ENCODE measurements at places on chromosomes 5 and 9.

- no peak for DNase-seq
Measured at GRCh38 chr9:75462866-75463265, 374.6 kb downstream of the OSTF1 start.

DNA sequence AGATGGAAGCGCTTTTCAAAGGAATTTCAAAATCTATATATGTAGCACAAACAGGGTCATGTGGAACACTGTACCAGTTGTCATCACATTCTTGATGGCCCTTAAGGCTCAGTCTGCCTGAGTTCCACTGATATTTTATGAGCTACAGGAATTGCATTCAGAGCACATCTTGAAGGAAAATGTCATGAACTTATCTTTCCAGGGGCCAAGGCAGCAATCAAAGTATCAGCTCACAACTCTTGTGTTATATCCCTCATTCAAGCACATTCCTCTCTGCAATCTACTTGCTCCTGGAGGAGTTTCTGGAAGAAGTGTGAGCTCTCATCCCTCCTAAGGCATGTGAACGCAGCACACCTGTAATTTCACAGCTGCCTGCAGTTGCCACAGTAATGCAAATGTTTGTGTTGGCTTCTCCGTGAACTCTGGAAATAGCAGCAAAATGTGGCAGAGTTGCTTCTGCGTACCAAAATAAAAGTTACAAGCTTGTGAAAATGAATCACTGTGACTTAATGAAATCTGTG is 89.7 kb upstream of the EQTN start:
- no peak for DNase-seq

- DNase-seq = no peak
Measured at GRCh38 chr9:21695443-21695842, 107.0 kb upstream of the MTAP start.

- DNase-seq = peak; percentile 53
Measured at GRCh38 chr5:35202319-35203111, 27.8 kb downstream of the PRLR start.

DNA sequence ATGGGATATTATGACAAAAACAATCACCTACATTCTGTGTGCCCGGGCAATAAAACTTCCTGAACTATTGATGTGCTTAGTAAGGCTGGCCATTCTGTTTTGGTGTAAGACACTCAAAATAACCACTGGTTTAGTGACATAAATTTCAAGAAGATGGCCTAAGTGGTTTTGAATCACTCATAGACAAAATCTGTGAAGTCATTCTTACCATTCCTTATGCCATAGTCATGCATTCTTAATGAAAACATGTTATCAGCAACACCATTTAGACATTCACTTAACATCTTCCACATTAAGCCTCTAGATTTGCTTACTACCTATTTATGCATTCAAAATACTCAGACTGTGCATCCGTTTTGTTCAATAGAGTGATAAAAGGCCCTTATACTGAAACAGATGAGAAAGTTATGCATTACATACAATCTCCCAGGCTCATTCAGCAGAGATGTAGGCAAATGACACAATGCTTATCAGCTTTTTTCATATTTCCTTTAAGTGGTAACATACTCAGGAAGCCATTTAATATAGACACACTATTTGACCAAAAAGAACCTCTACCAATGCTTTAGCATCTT is 848.8 kb upstream of the DMAC1 start:
- DNase-seq = no peak

DNA sequence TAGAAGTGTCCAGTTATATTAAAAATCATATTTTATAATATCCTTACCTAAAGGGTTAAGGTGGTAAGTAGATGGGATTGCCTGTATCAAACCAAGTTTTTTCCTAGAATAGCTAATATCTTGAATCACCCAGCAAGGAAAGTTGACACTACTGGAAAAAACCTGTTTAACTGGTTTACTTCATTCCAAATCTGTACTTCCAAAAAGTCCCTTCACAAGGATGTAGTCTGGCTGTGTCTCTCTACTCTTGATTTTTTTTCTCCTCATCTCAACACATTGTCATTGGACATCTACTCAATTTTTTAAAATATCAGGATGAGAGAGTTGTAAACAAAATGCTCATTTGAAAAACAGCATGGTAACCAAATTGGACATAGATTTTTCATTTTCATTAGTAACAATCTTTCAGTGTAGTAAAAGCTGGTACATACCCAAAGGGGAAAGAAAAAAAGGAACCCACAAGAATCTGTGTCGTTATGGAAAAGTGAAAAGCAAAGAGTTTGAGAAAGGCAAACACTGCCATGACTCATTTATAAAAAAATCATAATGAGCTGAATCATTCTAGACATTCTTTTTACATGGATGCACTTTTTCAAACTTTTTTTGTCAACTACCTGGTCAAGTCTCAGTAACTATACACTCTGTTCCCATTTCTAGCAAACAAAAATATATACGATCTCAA is 173.5 kb downstream of the GLIS3 start:
- DNase-seq = no peak

GRCh38 chr9:37611014-37611413 is 18.6 kb upstream of the TOMM5 start:
- no peak for DNase-seq

- DNase-seq = no peak
Measured at GRCh38 chr9:127185931-127186781, 63.7 kb upstream of the ANGPTL2 start.

- DNase-seq = no peak
Measured at GRCh38 chr5:75167345-75167744, 69.3 kb downstream of the ANKRD31 start.

- no peak for DNase-seq
Measured at GRCh38 chr5:169577951-169578350, 5.6 kb upstream of the SPDL1 start.

DNA sequence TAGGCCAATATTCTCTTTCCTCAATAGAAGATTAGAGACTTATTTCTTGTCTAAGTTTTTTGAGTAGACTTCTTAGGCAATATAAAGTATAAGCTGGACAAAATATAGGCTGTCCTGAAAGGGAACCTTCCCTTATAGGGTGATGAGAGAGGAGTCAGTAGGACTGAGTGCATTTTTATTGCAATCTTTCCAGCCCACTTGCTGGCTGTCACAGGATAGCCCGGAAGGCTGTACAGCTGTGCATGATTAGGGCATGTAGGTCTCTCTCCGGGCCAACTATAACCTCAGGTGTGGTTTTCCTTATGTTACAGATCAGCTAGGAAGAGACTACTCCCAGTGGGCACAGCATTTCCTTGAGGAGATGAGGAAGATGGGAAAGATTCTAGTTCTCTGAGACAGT is 159.8 kb upstream of the MEF2C start:
- DNase-seq = no peak

- peak; percentile 67 for DNase-seq
Measured at GRCh38 chr9:126516936-126517832, 96.5 kb upstream of the LMX1B start.

- no peak for DNase-seq
Measured at GRCh38 chr5:107296572-107296971, 374.2 kb downstream of the EFNA5 start.

- DNase-seq = no peak
Measured at GRCh38 chr5:55911784-55912653, 60.9 kb downstream of the IL31RA start.

DNA sequence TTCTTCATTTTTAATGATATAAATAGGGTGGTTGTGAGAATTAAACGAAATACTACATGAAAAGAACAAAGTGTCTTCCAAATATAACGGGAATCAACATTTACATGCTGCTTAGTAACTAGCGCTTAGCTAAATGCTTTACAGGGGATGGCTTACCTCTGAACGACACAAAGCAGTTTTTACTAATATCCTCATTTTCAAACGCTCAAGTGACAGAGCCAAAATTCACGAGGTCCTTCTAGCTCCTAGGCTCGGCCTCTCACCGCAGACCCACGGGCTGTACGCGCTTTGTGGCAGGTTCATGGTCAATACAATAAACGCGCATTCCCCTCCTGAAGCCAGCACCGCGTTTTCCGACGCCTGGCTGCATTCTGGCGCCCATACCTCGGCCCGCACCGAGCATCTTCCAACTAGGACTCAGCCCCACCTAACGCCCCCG is 442 bp downstream of the ZNF510 start:
- no peak for DNase-seq

- no peak for DNase-seq
Measured at GRCh38 chr9:132740526-132741309, 70.5 kb downstream of the GTF3C4 start.

- DNase-seq = no peak
Measured at GRCh38 chr5:141940695-141941271, 17.1 kb downstream of the DELE1 start.

- DNase-seq = peak; percentile 83
Measured at GRCh38 chr5:144189800-144190429, 19.2 kb downstream of the KCTD16 start.

- no peak for DNase-seq
Measured at GRCh38 chr5:145110834-145111233, 724.3 kb downstream of the PRELID2 start.

DNA sequence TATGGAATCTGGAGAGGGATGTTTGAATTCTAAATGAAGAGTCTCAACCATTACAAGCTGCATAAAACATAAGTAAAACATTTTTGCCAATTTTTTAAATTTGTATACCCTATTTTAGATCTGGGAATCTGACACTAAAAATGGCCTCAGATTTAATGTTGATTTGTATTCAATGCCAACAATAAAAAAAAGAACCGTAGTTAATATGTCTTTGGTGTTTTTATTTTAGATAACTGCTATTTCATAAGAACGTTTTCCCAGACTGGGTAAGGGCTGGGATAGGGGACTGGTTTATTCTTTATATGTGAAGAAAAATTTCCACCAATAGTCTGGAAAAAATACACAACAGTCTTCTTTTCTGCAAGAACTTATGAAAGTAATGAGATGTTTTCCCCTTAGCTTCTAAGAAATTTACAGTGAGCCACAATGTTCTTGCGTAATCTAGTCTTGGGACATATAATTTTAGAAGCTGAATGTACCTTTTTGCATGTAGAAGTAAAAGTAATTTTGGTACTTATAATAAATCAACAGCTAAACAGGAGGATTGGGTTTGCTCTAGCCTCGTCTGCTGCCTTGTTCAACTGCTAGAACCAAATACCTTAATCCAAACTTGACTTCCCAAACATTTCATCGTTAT is 244.6 kb upstream of the EFNA5 start:
- no peak for DNase-seq

DNA sequence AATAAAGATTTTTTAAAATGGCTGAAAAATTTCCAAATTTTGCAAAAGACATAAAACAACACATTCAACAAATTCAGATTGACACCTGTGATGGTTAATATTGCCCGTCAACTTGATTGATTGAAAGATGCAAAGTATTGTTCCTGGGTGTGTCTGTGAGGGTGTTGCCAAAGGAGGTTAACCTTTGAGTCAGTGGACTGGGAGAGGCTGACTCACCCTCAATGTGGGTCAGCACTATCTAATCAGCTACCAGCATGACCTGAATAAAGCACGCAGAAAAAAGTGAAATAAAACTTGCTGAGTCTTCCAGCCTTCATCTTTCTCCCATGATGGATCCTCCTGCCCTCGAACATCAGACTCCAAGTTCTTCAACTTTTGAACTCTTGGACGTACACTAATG is 868.0 kb upstream of the CTNND2 start:
- no peak for DNase-seq

- DNase-seq = no peak
Measured at GRCh38 chr5:146647656-146648199, 131.7 kb upstream of the GPR151 start.

GRCh38 chr9:78439866-78440830 is 143.2 kb downstream of the PSAT1 start:
- DNase-seq = no peak

- DNase-seq = no peak
Measured at GRCh38 chr9:129040113-129040643, 3.8 kb downstream of the MIGA2 start.

DNA sequence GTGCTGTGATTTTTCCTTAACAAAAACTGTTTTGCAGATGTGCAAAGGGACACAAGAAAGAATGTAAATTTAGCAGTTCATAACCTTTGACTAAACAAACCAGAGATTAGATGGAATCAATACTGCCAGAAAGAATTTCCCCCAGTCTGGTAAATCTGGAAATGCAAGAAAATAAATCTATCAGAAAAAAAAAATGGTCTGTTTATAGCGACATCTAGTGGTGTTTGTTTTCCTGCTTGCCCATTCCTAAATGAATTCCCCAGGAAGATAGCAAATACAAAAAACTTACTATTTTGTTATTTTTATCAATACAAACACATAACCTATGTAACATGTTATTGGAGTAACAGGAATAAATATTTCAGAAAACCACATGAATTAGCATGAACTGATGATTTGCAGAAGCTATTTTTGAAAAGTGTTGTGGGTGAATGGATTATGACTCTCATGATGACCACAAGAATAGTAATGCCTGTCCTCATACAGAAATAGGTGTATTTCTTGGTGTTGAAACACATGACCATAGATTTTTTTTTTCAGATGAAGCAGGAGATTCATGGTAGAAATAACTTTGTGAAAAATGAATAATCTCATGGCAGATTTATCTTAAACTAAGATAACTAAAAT is 1703.8 kb downstream of the MAT2B start:
- no peak for DNase-seq

DNA sequence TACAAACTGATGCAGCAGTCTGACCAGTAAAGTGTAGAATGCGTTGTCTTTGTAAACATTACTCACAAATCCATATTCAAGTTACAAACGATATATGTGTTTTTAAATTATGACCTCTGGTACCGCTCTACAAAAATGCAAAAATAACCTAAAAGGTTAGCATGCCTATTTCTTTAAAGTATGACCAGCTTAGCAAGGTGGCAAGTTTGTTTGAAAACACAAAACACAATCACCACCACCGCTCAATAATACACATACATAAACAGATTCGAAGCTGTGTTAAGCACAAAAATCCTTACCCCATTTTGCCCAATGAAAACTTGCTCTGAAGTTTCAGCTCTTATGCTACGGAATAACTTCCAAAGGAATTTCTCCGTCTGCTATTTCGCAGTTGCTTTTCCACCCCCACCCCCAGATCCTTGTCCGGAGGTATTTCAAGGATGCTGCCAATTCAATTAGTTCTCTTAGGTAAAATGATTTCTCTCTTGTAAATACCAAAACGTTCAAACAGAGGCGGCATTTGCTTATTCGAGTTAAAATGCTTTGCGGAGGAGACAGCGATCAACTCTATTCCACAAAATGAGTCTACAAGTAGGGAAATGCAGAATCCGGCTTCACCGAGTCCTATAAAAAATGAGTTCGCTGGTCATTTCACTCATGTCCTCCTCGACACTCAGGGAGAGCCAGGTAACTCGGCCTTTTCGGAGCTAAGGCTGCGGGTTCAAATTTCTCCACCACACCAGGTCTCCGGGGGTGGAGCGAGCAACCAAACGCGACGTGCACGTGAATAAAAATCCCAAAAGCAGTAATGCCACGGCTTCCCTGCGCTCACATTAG is 1.2 kb downstream of the HOMER1 start:
- peak; percentile 4 for DNase-seq

DNA sequence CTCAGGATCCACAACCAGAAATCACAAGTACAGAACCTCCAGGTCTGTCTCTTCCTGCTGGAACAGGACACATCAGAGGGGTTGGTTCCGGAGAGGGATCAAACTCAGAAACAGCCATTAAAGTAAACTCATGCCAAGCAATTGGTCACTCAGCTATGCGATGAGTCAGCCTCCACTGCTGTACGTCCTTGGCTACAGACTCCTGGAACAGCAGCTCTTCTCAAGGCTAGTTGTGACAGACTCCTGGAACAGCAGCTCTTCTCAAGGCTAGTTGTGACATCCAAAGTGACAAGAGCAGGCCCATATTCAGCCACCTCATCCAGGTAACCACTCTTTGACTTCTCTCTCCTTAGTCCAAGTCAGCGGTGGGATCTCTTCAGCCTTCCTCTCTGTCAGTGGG is at the start of gene SPINK13:
Gene SPINK13, plus strand, starts transcription at position 229 of the 400 bp plus-strand sequence. CDS start 1,279 bp downstream, outside the sequence.
- DNase-seq = no peak

- peak; percentile 50 for DNase-seq
Measured at GRCh38 chr9:110058304-110058953, 149.5 kb downstream of the C9orf152 start.

All from activated T-cell treated with anti-CD3 and anti-CD28 coated beads, Interleukin-2, amount 50 U/mL, for 72 hours (primary cell).